NCI-H748 treated with DMSO at 0.1 percent for 48 hours (cell line): ENCODE measurements at places on chromosomes 4 and X.
A peak's percentile ranks its signal among the peaks of the same experiment; 100 is the strongest.

GRCh38 chr4:176833400-176834175 is 40.9 kb upstream of the VEGFC start:
- DNase-seq = no peak

GRCh38 chr4:64682946-64683345 is 273.7 kb upstream of the TECRL start:
- DNase-seq = no peak

- no peak for DNase-seq
These were observed 43.7 kb downstream of the DDX3X start for GRCh38 chrX:41377624-41378023.

- DNase-seq = no peak
These were observed 209.7 kb upstream of the RADX start for GRCh38 chrX:106401965-106402559.

- no peak for DNase-seq
These were observed 250.4 kb upstream of the JADE1 start for GRCh38 chr4:128558896-128559679.

DNA sequence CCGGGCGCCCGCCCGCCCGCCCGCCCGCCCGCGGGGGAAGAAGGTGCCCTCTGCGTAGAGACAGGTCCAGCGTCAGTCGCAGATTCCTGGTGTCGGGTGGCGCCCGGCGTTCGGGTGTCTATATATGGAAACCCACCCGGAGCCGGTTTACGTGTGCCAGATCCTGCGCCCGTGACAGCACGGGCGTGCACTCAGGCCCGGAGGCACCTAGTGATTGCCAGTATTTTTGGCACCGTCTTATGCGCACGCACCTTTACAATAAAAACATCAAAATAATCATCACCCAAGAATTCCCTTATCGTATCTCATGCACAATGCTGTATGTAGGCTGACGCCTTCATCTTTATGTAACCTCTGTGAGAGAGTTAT is 519 bp downstream of the SLC25A4 start:
- peak; percentile 9 for DNase-seq

- DNase-seq = no peak
These were observed 280.7 kb downstream of the RAPGEF2 start for GRCh38 chr4:159383562-159383931.
